ENCODE measurements at places on chromosomes 3 and 15. TPM values are rescaled to one million over a fixed set of nuclear protein-coding genes. Genes with fewer than 3 reads are reported as not detected.

The TMEM108 gene
- total RNA-seq: 0.41 TPM

GRCh38 chr15:46177219-46177618 lies 542.4 kb downstream of the SQOR start:
- H3K27me3 ChIP-seq: no peaks in the 10 kb centered on the region
- no peak overlapping the region for H3K27ac ChIP-seq
- no peak for DNase-seq
- no peaks in the 10 kb centered on the region for H3K4me1 ChIP-seq

DNA sequence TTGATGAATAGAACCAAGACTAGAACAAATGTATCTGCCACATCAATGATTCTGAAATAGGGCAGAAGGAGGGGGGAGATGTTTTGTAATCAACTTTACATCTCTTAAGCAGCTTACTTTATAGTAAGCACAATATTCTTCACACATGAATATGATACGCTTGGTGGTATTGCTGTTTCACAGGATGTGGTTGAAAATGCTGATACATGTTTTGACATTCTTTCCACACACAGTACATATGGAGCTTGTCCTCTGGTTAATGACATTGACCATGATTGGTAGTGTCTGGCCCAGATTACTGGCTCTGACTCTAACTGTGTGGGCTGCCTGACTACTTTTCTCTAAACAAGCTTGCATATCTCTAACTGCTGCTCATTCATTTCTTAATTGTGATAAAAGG lies 168.9 kb downstream of the KLHL25 start:
- H3K27me3 ChIP-seq: no peaks in the 10 kb centered on the region
- no peak for DNase-seq
- H3K27ac ChIP-seq: no peak overlapping the region
- no peaks in the 10 kb centered on the region for H3K4me1 ChIP-seq
- H3K4me3 ChIP-seq: no peak overlapping the region

The SLC9C1 gene
- not detected for total RNA-seq

DNA sequence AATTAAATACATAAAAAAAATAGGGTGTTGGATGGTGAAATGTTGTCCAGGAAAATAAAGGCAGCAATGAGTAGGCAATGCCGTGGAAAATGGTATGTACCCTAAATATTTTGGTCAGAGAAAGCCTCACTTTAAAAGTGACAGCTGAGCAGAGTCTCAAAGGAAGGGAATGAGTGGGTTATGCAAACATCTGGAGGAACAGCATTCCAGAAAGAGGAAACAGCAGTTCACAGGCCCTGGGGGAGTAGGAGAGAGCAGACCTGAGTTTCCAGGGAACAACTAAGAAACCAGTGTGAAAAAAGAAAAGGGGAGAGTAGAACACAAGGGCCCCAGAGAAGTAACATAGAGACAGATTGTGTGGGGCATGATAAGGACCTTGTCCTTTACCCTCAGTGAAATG lies 230.0 kb upstream of the CNTN3 start:
- H3K4me1 ChIP-seq: no peaks in the 10 kb centered on the region
- no peak overlapping the region for H3K4me3 ChIP-seq
- DNase-seq: no peak
- H3K27me3 ChIP-seq: no peaks in the 10 kb centered on the region

The AP3B2 gene
- 0.95 TPM for total RNA-seq

- no peaks in the 10 kb centered on the region for H3K4me1 ChIP-seq
- no peak overlapping the region for H3K4me3 ChIP-seq
- DNase-seq: no peak
Measured at GRCh38 chr3:126402666-126403302, 8.1 kb downstream of the CFAP100 start.

DNA sequence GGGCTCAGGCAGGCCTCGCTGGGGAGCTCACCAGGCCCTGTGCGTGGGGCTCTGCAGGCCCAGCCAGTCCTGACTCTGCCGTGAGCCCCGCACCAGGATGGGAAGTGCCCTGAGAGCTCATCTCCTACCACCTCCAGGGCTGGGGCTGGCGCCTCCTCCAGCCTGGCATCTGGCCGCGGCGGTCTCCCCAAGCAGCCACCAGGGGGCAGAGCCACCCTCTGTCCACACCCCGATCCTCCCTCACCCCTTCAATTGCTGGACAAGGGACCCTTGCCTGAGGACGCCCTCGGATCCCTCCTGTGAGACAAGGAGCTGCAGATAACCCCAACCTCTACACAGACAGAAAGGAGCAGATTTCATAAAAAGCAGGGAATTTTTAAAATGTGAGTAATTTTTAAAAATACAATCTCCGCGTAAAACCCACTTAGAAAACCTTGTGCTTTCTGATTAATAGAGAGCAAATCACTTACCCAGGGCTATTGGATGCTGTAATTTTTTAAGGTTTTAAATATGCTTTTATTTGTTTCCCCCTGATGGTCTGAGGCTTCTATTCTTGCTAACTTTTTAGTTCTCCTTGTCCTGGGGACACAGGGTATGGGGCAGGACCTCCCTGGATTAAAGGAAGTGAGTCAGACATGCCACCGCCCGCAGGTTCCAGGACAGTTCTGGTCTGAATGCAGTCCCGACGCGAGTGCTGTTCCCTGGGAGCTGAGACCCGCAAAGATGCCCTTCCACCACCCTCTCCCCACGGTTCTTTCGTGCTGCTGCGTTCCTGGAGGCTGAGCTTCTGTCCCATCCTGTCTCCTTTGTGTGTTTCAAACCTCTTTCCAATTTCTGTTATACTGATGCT lies 52.3 kb upstream of the CHRNA7 start:
- H3K27me3 ChIP-seq: no peaks in the 10 kb centered on the region
- 0 out of 2 replicates have a peak, but pooled peaks cover 5% of the 10 kb centered on the region for H3K4me1 ChIP-seq
- peak; percentile 17 for DNase-seq
- no peaks in the 10 kb centered on the region for H3K36me3 ChIP-seq
- no peak overlapping the region for H3K27ac ChIP-seq
- H3K4me3 ChIP-seq: no peak overlapping the region

The ZNF501 gene
- 0.15 TPM for total RNA-seq

The DHX36 gene
- 74.3 TPM for total RNA-seq

GRCh38 chr15:95715906-95716656 lies 614.4 kb upstream of the NR2F2 start:
- H3K4me3 ChIP-seq: no peak overlapping the region
- no peaks in the 10 kb centered on the region for H3K36me3 ChIP-seq
- no peaks in the 10 kb centered on the region for H3K4me1 ChIP-seq

DNA sequence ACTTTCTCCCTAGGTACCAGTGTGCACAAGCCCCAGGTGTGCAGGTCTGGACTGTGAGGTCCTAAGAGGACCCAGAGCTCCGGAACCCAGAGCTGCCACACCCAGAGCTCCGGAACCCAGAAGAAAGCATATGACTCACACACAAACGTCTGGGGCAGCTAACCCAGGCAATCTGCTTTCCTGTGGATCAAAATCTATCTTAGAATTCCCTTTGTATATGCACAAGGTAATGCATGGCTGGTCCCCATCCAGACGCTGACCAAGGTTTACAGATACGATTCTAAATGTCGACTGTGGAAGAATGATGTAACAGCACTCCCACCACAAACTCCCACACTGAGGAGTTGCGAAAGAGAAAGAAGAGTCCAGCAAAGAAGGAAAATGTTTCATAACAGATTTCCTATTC lies 15.7 kb downstream of the KCNMB2 start:
- H3K4me1 ChIP-seq: no peaks in the 10 kb centered on the region
- DNase-seq: no peak
- no peaks in the 10 kb centered on the region for H3K27me3 ChIP-seq
- no peak overlapping the region for H3K4me3 ChIP-seq
- H3K27ac ChIP-seq: no peak overlapping the region

- DNase-seq: no peak
- H3K27me3 ChIP-seq: peaks cover 61% of the 10 kb centered on the region
- H3K4me1 ChIP-seq: peaks cover 17% of the 10 kb centered on the region
- H3K36me3 ChIP-seq: no peaks in the 10 kb centered on the region
Measured at GRCh38 chr3:173398111-173398479, 551 bp downstream of the NLGN1 start.

DNA sequence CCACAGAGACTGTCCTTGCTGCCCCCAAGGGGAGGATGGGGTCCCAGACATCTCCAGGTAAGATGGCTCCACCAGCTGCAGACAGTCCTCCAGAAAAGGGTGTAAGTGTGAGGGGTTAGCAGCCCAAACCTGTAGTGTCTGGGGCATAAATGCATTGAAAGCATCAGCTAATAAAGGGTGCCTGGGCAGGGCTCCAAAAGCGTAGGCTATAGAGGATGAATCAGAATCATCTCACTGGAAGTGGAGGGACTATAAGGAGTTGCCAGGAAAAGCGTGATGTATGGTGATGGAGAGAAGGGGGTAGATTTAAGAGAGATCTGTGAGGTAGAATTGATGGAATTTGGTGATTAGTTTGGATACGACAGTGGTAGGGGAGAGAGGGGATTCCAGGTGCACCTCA lies 79.9 kb upstream of the ONECUT1 start:
- DNase-seq: no peak
- no peaks in the 10 kb centered on the region for H3K4me1 ChIP-seq
- H3K36me3 ChIP-seq: no peaks in the 10 kb centered on the region
- peaks cover 2% of the 10 kb centered on the region for H3K27me3 ChIP-seq
- H3K27ac ChIP-seq: no peak overlapping the region

The EFCAB12 gene
- total RNA-seq: 0.54 TPM

GRCh38 chr3:175585898-175586297 lies 726.8 kb downstream of the NAALADL2 start:
- H3K36me3 ChIP-seq: no peaks in the 10 kb centered on the region
- no peak overlapping the region for H3K27ac ChIP-seq
- H3K4me1 ChIP-seq: no peaks in the 10 kb centered on the region
- H3K4me3 ChIP-seq: no peak overlapping the region

- H3K4me1 ChIP-seq: no peaks in the 10 kb centered on the region
- no peaks in the 10 kb centered on the region for H3K36me3 ChIP-seq
- H3K27me3 ChIP-seq: peaks cover 10% of the 10 kb centered on the region
- peak within 1 kb of the TSS; percentile 68 for H3K27ac ChIP-seq
- H3K4me3 ChIP-seq: peak within 1 kb of the TSS; percentile 61
Measured at GRCh38 chr3:146250449-146251382, at the start of gene PLSCR4. Gene PLSCR4 (minus strand): TSS chr3:146251105. CDS start chr3:146222071, 29,034 bp downstream.

- H3K27ac ChIP-seq: no peak overlapping the region
- H3K4me1 ChIP-seq: no peaks in the 10 kb centered on the region
- H3K36me3 ChIP-seq: no peaks in the 10 kb centered on the region
Measured at GRCh38 chr3:153289334-153289808, 127.3 kb downstream of the RAP2B start.

DNA sequence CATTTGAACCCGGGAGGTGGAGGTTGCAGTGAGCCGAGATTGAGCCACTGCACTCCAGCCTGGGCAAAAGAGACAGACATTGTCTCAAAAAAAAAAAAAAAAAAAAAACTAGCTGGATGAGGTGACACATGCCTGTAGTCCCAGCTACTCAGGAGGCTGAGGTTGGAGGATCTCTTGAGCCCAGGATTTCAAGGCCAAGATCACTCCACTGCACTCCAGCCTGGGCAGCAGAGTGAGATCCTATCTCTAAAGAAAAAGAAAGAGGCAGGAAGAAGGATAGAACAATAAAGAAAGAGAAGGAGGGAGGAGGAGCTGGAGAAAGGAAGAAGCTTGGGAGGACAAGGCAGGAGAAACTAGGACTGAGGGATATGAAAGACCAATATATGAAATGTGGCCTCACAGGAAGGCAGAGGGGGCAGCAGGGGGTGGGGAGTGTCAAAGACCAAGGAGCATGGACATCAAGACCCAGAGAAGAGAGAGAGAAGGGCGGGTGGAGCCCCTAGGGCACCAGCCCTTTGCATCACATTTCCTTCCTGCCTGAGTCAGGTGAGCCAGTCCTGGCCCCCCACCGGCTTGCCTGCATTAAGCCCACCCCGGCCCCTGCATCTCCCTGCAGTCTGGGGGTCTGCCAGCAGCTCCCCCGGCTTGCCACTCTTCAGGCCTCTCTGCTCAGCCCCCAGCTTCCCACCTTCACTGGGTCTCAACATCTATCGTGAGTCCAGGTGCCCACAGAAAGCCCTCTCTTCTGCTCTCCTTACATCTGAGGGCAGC lies 11.5 kb downstream of the IGDCC3 start:
- H3K4me3 ChIP-seq: no peak overlapping the region
- no peaks in the 10 kb centered on the region for H3K4me1 ChIP-seq
- no peaks in the 10 kb centered on the region for H3K27me3 ChIP-seq
- no peak for DNase-seq

The SLC22A14 gene
- total RNA-seq: 0.13 TPM

The LDHAL6B gene
- not detected for total RNA-seq

The DVL3 gene
- 97.2 TPM for total RNA-seq

Measured in Panc1 (cell line).